NCI-H1092 (cell line): ENCODE measurements at places on chromosomes 4 and X.
A peak's percentile ranks its signal among the peaks of the same experiment; 100 is the strongest.

DNA sequence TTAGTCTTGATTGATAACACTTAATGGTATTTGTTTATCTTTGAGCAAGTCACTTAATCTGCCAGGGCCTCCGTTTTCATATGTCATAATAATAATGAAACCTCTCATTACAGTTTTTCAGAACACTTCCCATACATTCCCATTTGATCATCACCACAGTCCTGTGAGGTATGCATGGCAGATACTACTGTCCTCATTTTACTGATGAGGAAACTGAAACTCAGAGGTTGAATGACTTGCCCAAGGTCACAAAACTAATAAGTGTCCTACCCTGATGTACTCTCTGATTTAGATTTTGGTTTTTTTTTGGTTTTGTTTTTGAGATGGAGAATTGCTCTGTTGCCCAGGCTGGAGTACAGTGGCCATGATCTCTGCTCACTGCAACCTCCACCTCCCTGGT lies 25.7 kb downstream of the ZFX start:
- DNase-seq: no peak

GRCh38 chrX:38313190-38313589 lies 14.1 kb downstream of the RPGR start:
- no peak for DNase-seq

DNA sequence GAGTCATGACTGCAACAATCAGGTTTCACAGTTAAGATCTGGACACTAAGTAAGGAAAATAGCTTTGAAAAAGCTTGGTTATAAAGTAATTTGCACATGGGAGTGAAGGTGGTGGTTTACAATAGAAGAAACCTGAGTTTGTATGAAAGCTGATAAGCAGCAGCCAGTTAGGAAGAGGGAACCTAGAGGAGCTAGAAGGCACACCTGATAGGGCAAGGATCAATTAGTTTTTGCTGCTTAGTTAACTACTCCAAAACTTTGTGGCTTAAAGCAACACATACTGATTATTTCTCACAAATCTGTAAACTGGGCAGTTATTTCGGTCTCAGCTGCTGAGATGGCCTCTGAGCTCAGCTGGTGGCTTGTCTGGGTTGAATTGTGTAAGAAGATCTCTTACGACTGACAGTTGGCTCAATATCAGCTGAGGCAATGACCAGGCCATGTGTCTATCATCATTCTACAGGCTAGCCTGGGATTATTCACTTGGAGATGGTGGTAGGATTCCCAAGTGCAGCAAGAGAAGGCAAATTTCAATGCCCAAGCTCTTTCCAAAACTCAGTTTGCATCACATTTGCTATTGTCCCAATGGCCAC lies 255.0 kb upstream of the PITX2 start:
- DNase-seq: no peak

DNA sequence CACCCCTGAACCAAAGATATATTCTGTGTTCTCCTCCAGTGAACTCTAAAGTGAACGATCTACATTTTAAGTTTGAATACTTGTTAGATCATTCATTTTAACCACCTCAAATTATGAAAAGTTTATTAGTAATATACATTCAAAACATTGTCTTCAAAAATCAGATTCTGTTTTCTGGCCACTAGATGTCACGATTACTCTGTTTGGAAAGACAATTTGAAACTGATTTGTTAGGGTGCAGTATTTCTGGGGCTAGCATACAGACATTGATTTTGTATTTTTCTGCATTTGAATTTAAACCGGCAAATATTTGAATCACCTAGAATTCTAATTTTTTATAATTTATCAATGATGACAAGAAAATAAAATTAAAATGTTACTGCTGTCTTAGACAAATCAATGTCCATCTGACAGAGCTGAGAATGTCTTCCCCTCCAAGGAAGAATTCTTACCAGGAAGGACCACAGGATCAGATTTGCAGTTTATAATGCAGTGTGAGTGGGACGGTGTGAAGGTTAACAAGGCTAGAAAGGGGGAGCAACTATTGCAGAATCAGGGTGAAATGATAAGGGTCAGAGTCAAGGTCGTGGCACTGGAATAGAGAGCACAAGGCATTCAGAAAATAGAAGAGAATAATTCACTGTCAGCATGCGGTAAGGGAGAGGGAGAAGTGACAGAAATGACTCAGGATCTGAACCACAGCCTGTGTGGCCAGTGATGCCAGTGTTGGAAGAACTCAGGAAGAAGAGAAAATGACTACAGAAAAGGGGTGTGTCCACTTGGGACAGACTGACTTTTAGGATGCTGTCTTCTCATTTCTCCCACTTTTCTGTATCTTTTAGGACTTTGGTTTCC lies 91.6 kb downstream of the ANXA10 start:
- DNase-seq: peak; percentile 31

GRCh38 chrX:67334323-67334722 lies 209.5 kb upstream of the AR start:
- no peak for DNase-seq

DNA sequence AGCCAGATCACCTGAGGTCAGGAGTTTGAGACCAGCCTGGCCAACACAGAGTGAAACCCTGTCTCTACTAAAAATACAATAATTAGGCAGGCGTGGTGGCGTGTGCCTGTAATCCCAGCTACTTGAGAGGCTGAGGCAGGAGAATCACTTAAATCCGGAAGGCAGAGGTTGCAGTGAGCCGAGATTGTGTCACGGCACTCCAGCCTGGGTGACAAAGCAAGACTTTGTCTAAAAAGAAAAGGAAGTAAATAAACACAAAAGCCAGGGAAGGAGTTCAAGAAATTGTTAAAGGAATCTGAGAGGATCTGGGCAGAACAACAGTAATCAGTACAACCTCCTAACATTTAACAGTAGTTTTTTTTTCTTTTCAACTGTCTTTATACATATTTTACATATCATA lies 48.7 kb upstream of the ARHGEF6 start:
- no peak for DNase-seq

DNA sequence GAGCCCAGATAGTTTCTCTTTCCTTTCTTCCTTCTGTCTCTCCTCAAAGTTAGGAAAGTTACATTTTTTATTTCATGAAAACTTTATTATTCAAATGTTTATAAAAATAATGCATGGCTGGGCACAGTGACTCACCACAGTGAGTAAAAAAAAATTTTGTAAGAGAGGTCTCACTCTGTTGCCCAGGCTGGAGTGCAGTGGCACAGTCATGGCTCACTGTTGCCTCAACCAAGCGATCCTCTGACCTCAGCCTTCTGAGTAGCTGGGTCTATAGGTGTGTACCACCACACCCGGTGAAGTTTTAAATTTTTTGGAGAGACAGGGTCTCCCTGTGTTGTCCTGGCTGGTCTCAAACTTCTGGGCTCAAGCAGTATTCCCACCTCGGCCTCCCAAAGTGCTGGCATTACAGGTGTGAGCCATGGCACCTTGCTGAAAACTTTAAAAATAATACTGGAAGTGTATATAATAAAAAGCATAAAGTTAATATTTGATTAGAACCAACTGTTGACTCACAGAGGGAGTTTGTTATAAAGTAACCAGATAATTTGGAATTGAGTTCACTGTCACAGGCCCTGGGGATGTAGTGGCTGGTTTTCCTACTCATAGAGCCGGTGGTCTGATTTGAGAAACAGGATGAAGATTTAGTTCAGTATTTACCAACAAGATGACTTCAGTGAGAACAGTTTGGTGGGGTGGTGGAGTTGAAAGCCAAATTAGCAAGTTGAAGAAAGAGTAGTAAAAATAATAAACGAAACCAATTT lies 18.0 kb downstream of the CMC4 start:
- no peak for DNase-seq

- no peak for DNase-seq
Measured at GRCh38 chr4:168451744-168452390, 28.4 kb downstream of the DDX60L start.

DNA sequence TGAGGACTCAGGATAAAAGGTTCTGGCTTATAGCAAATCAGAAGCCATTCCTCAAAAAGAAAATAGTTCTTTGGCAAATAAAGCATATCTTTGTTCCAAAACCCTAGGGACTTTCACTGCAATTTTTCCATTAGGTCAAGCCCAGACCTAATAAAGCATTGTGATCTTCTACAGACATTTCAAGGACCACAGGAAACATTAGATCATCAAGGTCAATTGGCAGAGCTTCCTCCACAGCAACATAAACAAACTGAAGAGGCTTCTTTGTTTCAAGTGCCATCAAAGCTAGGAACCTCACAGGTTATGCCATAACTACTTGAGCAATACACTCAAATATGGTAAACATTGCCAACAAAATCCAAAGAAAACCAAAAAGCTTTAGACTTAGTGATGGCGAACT lies 144.9 kb downstream of the ANXA5 start:
- DNase-seq: no peak

- peak; percentile 43 for DNase-seq
Measured at GRCh38 chr4:101345596-101346350, 1.6 kb downstream of the PPP3CA start.

DNA sequence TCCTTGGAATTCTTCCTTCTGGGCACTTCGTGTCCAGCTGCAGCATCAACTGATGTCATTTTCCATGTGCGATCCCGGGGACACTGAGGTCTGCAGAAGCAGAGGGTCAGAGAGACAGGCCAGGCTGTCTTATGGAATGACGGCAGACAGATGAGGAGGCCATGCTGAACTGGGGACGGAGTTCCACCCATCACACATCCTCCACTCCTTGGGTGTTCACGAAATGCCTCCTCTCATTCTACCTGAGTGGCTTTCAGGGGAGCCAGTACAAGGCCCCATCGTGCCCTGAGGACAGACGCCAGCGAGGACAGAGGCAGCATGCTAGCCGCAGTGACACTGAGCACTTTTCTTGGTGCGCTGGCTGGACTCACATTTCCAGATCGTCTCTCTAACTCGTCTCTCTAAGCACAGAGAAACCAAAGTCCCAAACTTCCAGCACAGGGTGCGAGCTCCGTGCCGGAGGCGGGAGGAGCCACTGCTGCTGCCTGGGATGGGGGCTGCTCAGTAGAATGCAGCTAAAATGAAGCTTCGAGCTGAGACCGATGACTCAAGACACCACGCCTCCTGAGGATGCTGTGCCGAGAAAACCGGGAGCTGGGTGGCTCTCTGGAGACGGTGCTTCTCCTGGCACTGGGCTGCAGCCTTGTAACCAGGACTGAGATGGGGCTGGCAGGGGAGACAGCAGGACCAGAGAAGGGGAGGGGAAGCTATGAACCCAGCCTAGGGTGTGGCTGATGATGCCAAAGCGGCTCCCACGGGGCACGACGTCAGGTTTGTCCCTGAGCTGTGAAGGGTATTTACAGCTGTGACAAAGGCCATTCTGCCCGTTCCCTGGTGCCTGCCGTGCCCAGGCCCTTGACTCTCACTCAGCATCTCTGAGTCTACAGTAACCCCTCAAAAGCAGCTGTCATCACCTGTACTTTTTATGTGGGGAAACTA lies 8.2 kb downstream of the ABLIM2 start:
- DNase-seq: no peak

- DNase-seq: no peak
Measured at GRCh38 chr4:52423967-52424366, 235.1 kb downstream of the USP46 start.

DNA sequence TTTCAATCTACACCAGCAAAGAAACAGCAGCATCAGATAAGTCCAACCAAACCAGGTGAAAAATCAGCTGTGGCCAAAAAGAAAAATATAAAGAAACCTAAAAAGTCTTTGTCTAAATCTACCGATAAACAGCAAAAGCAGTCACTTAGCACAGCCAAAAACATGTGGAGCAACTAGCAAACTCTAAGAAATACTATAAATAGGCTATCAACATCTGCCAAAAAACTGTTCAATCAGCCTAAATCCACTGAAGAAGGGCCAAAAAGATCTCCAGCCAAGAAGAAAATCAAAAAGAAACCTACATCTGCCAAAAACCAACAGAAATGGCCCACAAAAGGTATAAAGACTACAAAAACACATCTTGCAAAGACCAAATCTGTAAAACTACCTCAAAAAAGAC lies 36.7 kb upstream of the CABS1 start:
- DNase-seq: no peak

DNA sequence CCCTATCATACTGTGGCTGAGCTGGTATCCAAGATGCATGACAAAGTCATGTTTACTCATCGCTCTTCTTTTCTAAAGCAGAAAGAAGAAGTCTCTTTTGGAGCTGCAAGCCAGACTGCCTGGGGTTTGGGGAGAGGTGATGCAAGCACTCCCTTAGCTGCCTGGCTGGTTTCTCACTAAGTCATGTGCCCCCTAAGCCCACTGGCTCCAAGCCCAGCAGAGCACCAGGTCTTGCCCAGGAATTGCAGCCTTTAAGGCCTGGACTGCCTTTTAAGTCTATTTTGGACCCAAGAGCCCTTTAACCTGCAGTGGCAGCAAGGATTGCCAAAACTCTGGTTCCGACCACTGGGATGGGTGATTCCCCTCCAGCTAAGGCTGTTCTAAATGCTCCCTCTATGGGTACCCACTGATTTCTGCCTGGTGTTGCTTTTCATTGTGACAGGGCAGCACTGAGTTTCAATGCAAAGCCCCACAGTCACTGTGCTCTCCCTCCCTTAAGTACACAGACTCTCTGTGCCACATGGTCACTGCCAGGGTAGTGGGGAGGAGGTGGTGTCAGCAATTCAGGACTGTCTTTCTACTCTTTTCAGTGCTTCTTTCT lies 548.6 kb downstream of the TLL1 start:
- DNase-seq: no peak

- DNase-seq: no peak
Measured at GRCh38 chrX:37746218-37746941, 33.5 kb upstream of the CYBB start.

- no peak for DNase-seq
Measured at GRCh38 chr4:111502626-111503025, 642.6 kb upstream of the FAM241A start.
